ENCODE measurements at places on chromosomes 3 and 15. TPM values are rescaled to one million over a fixed set of nuclear protein-coding genes. Genes with fewer than 3 reads are reported as not detected.

- no peak overlapping the region for H3K27ac ChIP-seq
- no peaks in the 10 kb centered on the region for H3K4me1 ChIP-seq
These were observed 108.7 kb downstream of the RARB start for GRCh38 chr3:25536521-25537391.

DNA sequence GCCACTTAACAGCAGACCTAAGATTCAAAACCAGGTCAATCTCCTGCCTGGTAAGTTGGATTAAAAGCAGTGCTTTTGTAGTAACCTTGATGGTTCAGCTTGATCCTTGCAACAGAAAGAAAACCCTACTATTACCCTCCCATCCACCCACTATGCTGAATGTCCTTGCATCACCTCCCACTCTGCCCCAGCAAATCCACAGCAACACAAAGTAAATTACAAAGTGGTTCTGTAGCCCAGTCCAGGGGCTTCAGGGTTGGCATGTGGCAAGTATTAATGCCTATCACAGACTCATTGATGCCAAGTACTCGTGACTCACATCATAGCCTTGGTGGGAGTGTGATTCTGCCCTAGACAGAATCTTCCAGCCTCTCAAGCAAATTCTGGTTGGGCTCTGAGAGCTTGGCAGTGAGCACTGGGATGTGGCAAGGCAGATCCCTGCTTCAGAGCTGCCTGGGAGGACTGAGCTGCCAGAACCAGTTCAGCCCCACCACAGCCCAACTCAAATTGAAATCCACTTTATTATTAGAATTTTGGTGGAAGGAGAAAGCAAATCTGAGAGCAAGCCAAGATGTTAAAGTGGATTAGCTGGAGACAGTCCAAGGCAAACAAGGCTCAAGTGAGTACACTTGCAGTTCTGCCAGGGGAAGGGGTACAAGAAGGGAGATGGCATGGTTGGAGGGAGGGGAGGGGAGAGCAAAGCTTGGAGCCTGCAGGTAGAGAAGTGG, 225.8 kb upstream of the UMPS start:
- H3K36me3 ChIP-seq = no peaks in the 10 kb centered on the region
- H3K27ac ChIP-seq = no peak overlapping the region
- no peaks in the 10 kb centered on the region for H3K4me1 ChIP-seq
- no peaks in the 10 kb centered on the region for H3K27me3 ChIP-seq
- DNase-seq = no peak

Gene COL8A1
- total RNA-seq = 14.6 TPM

Gene GRIP2
- 1.6 TPM for total RNA-seq

Gene DAZL
- not detected for total RNA-seq

Gene COLQ
- total RNA-seq = 1.9 TPM

DNA sequence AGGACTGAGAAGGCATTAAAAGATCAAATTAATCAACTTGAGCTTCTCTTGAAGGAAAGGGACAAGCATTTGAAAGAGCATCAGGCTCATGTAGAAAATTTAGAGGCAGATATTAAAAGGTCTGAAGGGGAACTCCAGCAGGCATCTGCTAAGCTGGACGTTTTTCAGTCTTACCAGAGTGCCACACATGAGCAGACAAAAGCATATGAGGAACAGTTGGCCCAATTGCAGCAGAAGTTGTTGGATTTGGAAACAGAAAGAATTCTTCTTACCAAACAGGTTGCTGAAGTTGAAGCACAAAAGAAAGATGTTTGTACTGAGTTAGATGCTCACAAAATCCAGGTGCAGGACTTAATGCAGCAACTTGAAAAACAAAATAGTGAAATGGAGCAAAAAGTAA, 149.7 kb upstream of the LRRFIP2 start:
- no peaks in the 10 kb centered on the region for H3K27me3 ChIP-seq
- H3K27ac ChIP-seq = no peak overlapping the region
- H3K4me1 ChIP-seq = peaks cover 6% of the 10 kb centered on the region
- no peaks in the 10 kb centered on the region for H3K36me3 ChIP-seq
- no peak overlapping the region for H3K4me3 ChIP-seq
- DNase-seq = no peak

Gene HPS3
- total RNA-seq = 17.5 TPM

GRCh38 chr3:183496311-183496710, 59.2 kb downstream of the KLHL6 start:
- H3K4me3 ChIP-seq = no peak overlapping the region
- no peak for DNase-seq
- H3K27ac ChIP-seq = no peak overlapping the region
- H3K36me3 ChIP-seq = no peaks in the 10 kb centered on the region
- H3K4me1 ChIP-seq = no peaks in the 10 kb centered on the region
- H3K27me3 ChIP-seq = no peaks in the 10 kb centered on the region

DNA sequence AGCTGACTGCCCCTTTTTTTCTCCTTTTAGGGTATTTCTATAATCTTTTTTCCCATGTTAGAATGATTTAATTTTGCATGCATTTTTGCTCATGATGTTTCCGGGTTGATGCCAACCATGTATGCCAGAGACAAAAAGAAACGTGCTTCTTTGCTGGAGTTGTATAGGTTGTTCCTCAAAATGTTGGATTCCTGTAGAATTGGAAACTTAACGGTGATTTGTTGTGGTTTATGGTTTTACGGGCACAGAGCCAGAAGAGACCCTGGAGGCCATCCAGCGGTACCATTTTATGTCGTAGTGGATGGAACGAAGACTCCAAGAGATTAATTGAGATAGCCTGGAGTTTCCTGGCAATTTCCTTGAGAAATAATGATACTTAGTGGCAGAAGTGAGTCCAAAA, 481.5 kb upstream of the RGMA start:
- H3K27me3 ChIP-seq = no peaks in the 10 kb centered on the region
- DNase-seq = no peak
- no peaks in the 10 kb centered on the region for H3K36me3 ChIP-seq
- no peak overlapping the region for H3K4me3 ChIP-seq

Gene ANO10
- total RNA-seq = 21.7 TPM

GRCh38 chr3:32855350-32855953, 37.7 kb downstream of the TRIM71 start:
- no peak overlapping the region for H3K27ac ChIP-seq
- H3K4me3 ChIP-seq = no peak overlapping the region
- no peak for DNase-seq
- H3K4me1 ChIP-seq = no peaks in the 10 kb centered on the region

DNA sequence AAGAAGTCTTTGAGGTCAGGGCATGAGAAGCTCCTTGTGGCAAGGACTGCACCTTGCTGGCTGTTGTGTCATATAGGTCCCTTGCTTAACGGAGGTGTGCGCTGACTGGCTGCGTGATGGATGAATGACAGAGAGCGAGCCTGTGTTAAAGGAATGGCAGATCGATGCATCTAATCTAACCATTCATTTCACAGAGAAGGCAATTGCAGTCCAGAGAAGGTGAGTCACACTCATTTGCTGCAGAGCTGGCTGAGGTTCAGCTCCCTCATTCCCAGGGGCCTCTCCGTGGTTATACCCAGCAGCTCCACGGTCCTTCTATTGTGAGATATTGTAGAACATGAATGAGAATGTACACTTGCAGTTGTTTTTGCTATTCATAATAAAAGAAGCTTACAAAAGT, 289.3 kb downstream of the EPHB1 start:
- no peaks in the 10 kb centered on the region for H3K4me1 ChIP-seq
- H3K27me3 ChIP-seq = no peaks in the 10 kb centered on the region
- H3K36me3 ChIP-seq = no peaks in the 10 kb centered on the region
- no peak for DNase-seq
- no peak overlapping the region for H3K4me3 ChIP-seq

DNA sequence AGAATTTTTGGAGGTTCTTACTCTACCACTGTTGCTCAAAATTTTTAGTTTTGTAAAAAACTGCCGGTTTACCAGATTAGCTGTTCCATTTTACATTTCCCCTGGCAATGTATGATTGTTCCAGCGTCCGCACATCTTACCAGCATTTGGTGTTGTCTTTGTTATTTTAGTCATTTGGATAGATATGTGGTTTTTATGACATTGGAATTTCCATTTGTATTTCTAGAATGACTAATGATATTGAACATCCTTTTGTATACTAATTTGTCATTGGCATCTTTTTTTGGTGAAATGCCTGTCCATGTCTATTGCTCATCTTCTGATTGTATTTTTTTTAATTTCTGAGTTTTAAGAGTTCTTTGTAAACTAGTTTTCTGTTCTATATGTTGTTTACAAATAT, 28.5 kb downstream of the LRRC28 start:
- no peaks in the 10 kb centered on the region for H3K4me1 ChIP-seq
- no peaks in the 10 kb centered on the region for H3K27me3 ChIP-seq
- no peak overlapping the region for H3K27ac ChIP-seq
- no peaks in the 10 kb centered on the region for H3K36me3 ChIP-seq
- DNase-seq = no peak
- no peak overlapping the region for H3K4me3 ChIP-seq

Gene ASB14
- total RNA-seq = not detected

Gene OCA2
- total RNA-seq = 1.3 TPM

DNA sequence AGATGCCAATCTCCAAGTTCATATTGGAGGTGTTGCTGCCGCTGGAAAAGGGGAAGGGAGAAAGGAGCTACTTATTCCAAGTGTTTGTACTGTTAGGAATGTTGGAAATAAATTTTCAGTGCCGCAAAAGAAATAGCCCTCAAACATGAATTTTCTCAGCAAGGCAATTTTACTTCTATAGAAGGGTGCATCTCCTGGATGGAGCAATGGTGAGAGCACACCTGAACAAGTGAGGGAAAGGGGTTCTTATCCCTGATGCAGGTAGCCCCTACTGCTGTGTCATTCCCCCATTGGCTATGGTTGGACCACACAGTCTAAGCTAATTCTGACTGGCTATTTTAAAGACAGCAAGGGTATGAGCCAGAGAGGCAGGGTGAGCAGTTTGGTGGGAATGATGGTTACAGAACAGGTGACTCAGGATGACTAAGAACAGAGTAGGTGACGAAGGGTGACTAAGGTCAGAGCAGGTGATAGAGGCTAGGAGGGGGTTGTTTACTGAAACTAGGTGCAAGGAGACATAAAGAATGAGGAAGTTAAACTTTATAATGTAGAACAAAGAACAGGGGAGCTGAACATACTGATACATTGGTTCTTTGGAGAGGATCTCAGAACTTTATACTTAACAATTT, 503.5 kb downstream of the EDEM1 start:
- no peak overlapping the region for H3K4me3 ChIP-seq
- no peaks in the 10 kb centered on the region for H3K4me1 ChIP-seq
- no peaks in the 10 kb centered on the region for H3K36me3 ChIP-seq
- no peak overlapping the region for H3K27ac ChIP-seq

DNA sequence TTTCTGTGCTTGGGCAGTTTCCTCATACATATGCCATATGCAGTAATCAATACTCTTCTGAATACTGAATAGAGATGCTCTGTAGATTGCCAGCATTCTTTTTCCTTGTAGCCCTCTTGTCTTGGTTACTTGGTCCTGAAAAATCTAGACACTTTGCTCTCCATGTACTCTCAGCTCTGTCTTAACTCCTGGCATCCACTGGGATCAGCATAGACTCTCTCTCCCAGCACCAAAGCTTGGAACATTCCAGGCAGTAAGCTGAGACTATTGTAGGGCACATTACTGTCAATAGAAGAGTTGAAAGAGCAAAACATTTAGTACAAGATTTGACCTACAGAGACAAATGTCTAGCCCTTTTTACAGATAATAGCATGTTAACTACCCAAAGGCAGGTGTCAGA, 1100.3 kb downstream of the TBL1XR1 start:
- no peaks in the 10 kb centered on the region for H3K27me3 ChIP-seq
- no peak overlapping the region for H3K27ac ChIP-seq
- H3K36me3 ChIP-seq = no peaks in the 10 kb centered on the region
- DNase-seq = no peak
- no peaks in the 10 kb centered on the region for H3K4me1 ChIP-seq

Gene ANKUB1
- not detected for total RNA-seq

Gene RCCD1
- 8.8 TPM for total RNA-seq

Gene CPLX3
- not detected for total RNA-seq

DNA sequence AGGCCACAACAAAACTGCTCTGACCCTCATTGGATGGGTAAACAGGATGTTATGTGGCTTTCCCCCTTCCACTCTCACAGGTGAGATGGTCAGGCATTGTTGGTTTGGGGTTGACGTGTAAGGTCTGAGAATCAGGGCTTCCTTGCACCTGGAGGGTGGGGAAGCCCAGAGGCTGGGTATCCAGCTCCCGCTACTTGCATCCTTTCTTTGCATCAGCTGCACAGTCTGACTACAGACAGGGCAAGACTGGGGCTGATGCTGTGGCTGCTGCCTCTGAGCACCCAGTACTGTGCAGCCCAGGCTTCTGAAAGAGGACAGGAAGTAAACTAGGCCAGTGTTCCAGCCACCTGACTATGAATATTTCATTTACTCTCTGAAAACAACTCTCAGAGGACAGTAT, 58.0 kb upstream of the ATP2B2 start:
- H3K27ac ChIP-seq = no peak overlapping the region
- H3K27me3 ChIP-seq = no peaks in the 10 kb centered on the region
- DNase-seq = no peak
- no peaks in the 10 kb centered on the region for H3K4me1 ChIP-seq
- no peak overlapping the region for H3K4me3 ChIP-seq

DNA sequence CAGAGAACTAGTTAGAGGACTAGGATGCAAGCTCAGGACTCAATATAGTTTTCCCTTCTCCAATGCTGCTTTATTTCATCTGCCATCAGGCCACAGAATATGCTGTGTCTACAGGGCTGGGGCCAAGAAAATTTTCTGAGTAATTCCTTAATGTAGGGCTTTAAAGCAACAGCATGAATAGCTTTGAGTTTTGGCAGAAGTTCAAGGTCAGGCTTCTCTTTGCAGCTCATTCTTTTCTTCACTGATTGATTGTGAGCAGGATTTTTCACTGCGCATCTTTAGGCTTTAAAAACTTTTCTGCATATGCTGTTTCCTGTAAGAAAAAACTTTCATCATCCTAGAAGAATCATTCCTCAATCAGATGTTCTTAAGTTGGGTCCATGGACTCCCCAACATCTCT, 4.6 kb downstream of the TMEM108 start:
- H3K27me3 ChIP-seq = no peaks in the 10 kb centered on the region
- DNase-seq = no peak
- H3K4me3 ChIP-seq = no peak overlapping the region
- H3K27ac ChIP-seq = no peak overlapping the region

Gene CLDN1
- 1.8 TPM for total RNA-seq

Gene CERS3
- total RNA-seq = not detected

DNA sequence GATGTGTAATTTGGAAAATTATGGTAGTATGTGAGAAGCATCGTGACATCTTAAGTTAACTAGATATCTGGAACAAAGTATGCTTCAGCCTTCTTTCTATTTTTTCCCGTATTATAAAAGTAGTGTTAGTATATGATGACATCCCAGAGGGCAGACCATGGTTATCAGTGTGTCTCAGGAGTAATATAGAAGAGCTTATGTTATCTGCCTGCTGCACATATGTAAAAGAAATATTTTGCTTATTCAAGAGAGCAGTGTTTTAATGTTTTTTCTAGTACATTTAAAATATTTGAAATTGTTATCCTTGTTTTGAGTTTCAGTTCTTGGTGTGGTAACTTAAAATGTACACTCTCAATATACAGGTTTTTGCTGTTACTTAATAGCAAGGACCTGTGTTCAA, 24.1 kb downstream of the PLCL2 start:
- H3K36me3 ChIP-seq = no peaks in the 10 kb centered on the region
- no peak overlapping the region for H3K27ac ChIP-seq
- peaks cover 22% of the 10 kb centered on the region for H3K4me1 ChIP-seq
- H3K4me3 ChIP-seq = no peak overlapping the region
- H3K27me3 ChIP-seq = no peaks in the 10 kb centered on the region

GRCh38 chr15:77181305-77182074, 110.6 kb upstream of the TSPAN3 start:
- H3K4me1 ChIP-seq = no peaks in the 10 kb centered on the region
- H3K36me3 ChIP-seq = no peaks in the 10 kb centered on the region
- no peaks in the 10 kb centered on the region for H3K27me3 ChIP-seq
- H3K27ac ChIP-seq = no peak overlapping the region

- no peak for DNase-seq
- no peak overlapping the region for H3K4me3 ChIP-seq
- no peaks in the 10 kb centered on the region for H3K4me1 ChIP-seq
- H3K36me3 ChIP-seq = no peaks in the 10 kb centered on the region
These were observed 63.5 kb upstream of the FSIP1 start for GRCh38 chr15:39846108-39846507.

Gene ACTC1
- not detected for total RNA-seq
